ENCODE measurements at places on chromosomes 5 and 9.

DNA sequence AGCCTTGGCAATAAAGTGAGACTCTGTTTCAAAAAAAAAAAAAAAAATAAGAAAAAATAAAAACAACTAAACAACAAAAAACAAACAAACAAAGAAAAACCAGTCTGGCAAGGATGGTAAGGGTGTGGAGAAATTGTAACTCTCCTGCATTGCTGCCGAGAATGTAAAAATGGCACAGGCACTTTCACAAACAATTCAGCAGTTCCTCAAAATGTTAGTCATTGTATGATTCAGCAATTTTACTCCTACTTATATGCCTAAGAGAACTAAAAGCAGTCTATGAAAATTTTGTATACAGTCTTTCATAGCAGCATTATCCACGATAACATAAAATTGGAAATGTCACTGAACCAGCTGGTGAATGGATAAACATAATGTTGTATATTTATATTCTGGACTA lies 280.4 kb downstream of the CDH9 start:
- no peak for DNase-seq

GRCh38 chr5:72584466-72584865 lies 77.3 kb upstream of the ZNF366 start:
- no peak for DNase-seq

- DNase-seq = no peak
Observed at GRCh38 chr5:3033033-3033755, 281.7 kb upstream of the IRX2 start.

DNA sequence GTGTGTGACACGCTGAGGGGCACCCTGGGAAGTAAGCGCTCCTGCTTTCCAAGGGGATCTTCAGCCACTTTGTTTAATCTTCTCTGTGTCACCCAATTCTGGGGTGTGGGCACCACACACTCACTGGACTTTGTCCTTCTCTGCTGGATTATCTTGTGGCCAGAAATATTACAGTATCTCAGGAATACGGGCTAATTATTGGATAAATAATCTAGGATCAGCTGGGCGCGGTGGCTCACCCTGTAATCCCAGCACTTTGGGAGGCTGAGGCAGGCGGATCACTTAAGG lies 50.9 kb downstream of the COL5A1 start:
- DNase-seq = no peak

- no peak for DNase-seq
Observed at GRCh38 chr9:81490605-81491331, 198.6 kb downstream of the TLE1 start.

DNA sequence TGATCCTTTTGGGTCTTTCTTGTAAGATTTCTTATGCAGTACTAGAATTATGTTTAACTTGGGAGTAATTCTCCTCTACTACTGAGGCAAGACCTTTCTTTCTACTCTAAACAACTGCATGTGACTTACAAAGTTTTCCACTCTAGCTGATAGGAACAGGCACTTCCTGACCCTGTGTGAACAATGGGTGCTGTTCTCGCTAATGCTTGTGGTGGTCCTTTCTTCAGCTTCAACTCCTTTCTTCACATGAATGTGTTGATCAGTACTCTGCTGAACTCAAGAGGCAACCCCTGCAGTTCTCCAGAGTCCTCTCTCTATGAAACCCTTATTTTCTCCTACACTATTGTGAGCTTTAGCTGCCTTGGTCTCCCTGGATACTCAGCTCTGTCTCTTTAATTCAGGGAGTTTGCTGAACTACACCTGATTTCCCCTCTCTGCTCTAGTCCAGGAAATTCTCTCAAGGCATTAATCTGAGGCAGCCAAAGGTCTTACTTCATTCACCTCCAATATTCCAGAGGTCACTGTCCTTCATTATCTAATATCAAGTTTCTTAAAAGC lies 484.6 kb upstream of the PIK3R1 start:
- no peak for DNase-seq

- DNase-seq = no peak
Observed at GRCh38 chr5:119255571-119256356, 100.1 kb upstream of the TNFAIP8 start.

DNA sequence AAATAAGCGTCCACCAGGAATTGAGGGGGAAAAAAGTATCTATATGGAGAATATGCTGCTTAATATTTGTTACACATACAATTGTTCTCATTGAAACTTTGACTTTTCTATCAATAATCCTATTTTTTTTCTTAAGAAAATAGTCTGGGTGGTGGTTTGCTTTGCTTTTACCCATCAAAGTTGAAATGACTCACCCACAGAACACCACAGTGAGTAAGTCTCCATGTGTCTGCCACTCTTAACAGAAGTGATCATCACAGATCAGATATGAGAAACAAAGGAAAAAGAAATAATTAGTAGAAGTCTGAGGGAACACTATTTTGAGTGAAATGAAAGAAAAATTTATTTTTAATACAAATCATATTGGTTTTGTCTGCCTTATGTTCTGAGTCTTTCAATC lies 742.8 kb downstream of the CDH9 start:
- no peak for DNase-seq

- no peak for DNase-seq
Observed at GRCh38 chr5:93126634-93127033, 454.4 kb downstream of the NR2F1-AS1 start.

- no peak for DNase-seq
Observed at GRCh38 chr5:67202828-67203227, 6.2 kb upstream of the CD180 start.

DNA sequence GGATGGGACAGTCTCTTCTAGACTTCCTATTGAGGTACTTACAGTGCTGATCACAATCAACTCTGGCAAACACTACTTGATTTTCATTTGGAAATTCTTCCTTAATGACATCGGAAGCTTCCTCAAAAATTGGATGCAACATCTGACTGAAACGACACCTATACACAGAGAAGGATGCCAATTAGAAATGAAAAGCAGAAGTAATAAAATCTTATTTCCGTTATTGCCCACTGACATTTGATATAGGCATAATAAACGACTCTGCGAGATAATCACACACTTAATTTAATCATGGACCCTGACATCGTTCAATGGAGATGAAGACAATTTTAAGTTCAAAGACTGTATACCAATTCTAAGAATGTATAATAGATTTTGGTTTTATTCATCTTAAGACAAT lies 46.4 kb downstream of the ERP44 start:
- no peak for DNase-seq

DNA sequence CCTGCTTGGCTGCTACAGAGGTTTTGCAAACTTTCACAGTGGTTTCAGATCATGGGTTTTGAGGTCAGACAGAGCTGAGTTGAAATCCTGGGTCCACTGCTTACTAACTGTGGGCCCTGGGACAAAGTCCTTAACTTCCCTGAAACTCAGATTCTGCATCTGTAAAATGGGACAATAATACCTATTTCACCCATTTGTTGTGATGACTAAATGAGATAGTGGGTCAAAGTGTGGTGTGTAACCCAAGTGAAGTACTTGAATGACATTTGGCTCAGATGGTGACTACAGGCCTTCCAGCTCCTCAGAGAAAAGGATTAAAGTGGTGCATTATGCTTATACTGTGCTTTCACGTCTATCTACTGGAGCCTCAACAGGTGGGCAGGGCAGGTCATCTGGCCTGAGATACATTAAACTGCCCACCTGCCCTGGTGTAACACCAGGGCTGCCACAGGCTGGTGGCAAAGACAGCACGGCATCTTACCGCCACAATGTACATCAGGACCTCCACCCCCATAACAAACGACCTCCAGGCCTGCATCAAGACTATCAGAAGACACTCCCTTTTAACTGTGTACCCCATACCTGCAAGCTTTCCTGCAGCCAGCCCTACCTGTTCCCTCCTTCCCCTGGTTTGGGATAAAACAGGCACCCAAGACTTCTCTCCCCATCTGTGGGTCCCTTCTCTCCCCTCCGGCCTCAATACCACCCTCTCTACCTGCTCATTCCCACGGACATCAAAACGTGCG lies 846 bp upstream of the TRAF1 start:
- DNase-seq = no peak

- no peak for DNase-seq
Observed at GRCh38 chr9:97962575-97962974, 20.6 kb upstream of the ANP32B start.

DNA sequence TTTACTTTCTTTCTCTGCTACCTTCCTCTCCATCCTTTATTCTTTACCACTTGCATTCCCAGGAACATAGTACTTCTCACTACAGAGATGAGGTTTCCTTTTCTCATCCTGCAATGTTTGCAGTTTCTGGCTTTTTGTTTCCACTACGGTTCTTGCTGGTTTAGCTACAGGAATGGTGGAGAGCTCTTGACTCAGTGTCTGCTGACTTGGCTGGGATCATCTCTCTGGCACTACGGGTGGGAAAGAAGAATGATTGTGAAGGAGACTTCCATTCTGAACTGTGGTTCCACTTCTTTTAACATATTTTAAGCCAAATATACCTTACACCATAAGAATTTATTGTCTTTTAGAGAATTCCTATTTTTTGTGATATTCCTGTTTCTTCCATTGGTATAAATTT lies 65.1 kb downstream of the NREP start:
- no peak for DNase-seq

GRCh38 chr9:123438321-123438720 lies 82.3 kb downstream of the CRB2 start:
- DNase-seq = no peak

DNA sequence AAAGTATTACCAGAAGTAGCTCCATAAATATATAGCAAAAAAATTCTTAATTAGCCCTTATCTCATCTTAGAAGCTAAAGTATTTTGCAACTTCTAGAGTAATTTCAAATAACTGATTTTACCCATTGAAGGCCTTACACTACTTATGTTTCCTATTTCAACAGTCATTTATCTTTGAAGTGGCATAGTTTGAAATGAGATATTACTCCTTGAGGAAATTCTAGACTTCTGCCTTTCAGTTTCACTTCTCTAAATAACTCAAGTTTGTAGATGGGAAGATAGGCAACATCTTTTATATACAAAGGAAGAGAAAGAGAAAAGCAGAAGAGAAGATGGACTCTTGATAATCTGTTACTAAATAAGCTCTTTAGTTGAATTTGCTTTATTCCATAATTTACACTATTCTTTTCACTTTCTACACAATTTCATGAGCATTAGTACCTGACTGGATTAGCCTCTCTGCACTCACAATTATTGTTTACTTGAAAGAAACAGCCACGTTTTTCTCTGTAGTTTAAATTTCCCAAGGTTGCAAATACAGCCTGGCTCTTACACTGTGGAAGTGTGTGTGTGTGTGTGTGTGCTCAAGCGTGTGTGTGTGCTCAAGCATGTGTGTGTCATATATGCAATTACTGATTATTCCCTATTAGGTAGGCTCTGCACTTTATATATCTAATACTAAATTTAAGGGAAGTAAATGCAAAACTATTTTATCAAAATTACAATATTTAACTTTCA lies 60.6 kb upstream of the EMB start:
- no peak for DNase-seq

- no peak for DNase-seq
Observed at GRCh38 chr5:91486638-91487037, 103.5 kb upstream of the ARRDC3 start.

GRCh38 chr5:124297826-124298225 lies 448.6 kb downstream of the ZNF608 start:
- no peak for DNase-seq

DNA sequence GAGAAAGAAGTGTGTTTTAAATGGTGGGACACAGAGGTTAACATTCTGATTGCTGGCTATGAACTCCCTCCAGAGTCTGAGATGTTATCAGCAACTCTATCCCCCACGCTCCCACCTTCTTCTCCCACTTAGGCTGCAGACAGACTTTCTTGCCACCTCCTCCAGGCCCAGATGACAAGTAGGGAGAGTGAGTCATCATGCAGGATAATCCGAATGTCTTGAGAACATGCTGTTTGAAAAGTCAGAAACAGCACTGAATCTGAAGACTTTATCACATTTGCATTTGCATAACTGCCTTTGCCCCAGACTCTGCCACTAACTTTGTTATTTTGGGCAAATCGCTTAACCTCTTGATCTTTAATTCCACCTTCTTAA lies 139.8 kb downstream of the ESM1 start:
- no peak for DNase-seq

DNA sequence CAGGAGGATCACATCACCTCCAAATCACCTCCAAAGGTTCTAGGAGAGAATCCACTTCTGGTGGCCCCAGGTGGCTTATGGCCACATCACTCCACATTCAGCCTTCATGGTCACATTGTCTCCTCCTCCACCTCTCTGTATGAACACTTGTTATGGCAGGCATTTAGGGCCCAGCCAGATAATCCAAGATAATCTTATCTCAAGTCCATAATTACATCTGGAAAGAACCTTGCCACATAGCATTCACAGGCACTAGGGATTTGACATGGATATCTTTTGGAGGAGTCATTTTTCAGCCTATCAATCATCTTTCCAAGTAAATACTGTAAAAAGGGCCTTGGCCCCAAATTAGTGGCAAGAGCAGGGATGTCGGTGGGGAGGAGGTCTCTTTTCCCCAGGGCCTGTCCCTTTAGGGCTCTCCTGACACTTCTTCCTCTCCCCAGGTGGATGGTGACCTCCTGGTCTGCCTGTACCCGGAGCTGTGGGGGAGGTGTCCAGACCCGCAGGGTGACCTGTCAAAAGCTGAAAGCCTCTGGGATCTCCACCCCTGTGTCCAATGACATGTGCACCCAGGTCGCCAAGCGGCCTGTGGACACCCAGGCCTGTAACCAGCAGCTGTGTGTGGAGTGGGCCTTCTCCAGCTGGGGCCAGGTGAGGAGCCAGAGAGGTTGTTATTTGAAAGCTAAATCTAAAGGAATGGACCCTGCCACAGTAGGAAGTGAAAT lies 140.9 kb downstream of the SAXO1 start:
- no peak for DNase-seq

GRCh38 chr9:110980261-110980660 lies 58.0 kb downstream of the LPAR1 start:
- DNase-seq = no peak
